NB4 (cell line): ENCODE measurements at places on chromosomes 4 and X.
A peak's percentile ranks its signal among the peaks of the same experiment; 100 is the strongest.

- no peak for DNase-seq
Measured at GRCh38 chr4:184320631-184321030, 103.0 kb upstream of the ENPP6 start.

DNA sequence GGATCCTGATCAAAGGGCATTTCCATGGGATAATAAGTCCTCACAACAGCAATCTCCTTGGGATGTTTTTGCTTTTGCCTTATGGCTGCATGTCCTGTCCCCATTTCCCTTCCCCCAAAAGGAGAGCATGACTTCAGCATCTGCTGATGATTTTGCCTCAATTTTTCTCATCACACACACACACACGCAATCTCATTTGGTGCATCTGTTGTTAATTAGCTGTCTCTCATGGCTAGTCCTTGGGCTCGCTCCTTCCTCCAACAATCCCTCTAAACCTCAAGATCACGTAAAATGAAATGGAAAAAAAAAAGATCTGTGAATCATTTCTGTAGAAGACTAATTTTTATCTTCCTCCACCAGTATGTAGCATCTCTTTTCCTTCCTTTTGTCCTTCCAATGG lies 153.6 kb downstream of the RBMX2 start:
- no peak for DNase-seq

- no peak for DNase-seq
Measured at GRCh38 chr4:95526075-95526474, 22.7 kb downstream of the UNC5C start.

GRCh38 chr4:37928426-37929416 lies 31.5 kb upstream of the PTTG2 start:
- DNase-seq: peak; percentile 47

- no peak for DNase-seq
Measured at GRCh38 chr4:54120518-54120917, 20.6 kb downstream of the GSX2 start.

DNA sequence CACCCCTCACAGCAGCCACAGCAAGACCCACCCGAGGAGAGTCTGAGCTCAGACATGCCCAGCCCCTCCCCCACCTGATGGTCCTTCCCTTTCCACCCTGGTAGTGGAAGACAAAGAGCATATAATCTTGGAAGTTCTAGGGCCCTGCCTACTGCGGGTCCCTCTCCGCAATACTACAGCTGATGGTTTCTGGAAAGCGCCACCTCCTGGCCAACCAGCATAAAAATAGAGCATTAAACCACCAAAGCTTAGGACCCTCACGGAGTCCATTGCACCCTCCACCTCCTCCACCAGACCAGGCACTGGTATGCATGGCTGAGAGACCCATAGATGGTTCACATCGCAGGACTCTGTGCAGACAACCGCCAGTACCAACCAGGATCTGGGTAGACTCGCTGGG lies 78.2 kb downstream of the SH3BGRL start:
- no peak for DNase-seq

- DNase-seq: no peak
Measured at GRCh38 chrX:42087960-42088359, 164.6 kb upstream of the CASK start.

- DNase-seq: no peak
Measured at GRCh38 chr4:87950936-87951511, 24.5 kb upstream of the SPP1 start.

- DNase-seq: no peak
Measured at GRCh38 chr4:103996064-103996463, 276.3 kb upstream of the TACR3 start.

DNA sequence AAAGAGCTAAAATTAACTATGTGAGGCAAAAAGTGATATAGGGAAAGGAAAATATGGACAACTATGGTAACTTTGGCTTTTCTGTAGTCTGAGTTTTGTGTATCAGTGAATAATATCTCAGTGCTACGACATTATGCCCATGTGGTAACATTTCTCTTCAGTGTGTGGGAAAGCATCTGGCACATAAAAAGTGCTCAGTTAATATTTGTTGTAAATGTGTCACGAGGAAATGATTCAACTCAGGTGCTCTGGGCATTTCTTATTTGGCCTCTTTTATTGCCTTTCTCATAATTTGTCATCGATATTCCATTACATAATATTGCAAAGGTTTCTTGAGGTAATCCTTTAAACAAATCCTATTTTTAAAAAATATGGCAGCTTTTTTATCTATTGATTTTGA lies 17.6 kb downstream of the OFD1 start:
- DNase-seq: no peak

GRCh38 chrX:55659931-55660330 lies 36.7 kb downstream of the FOXR2 start:
- no peak for DNase-seq

DNA sequence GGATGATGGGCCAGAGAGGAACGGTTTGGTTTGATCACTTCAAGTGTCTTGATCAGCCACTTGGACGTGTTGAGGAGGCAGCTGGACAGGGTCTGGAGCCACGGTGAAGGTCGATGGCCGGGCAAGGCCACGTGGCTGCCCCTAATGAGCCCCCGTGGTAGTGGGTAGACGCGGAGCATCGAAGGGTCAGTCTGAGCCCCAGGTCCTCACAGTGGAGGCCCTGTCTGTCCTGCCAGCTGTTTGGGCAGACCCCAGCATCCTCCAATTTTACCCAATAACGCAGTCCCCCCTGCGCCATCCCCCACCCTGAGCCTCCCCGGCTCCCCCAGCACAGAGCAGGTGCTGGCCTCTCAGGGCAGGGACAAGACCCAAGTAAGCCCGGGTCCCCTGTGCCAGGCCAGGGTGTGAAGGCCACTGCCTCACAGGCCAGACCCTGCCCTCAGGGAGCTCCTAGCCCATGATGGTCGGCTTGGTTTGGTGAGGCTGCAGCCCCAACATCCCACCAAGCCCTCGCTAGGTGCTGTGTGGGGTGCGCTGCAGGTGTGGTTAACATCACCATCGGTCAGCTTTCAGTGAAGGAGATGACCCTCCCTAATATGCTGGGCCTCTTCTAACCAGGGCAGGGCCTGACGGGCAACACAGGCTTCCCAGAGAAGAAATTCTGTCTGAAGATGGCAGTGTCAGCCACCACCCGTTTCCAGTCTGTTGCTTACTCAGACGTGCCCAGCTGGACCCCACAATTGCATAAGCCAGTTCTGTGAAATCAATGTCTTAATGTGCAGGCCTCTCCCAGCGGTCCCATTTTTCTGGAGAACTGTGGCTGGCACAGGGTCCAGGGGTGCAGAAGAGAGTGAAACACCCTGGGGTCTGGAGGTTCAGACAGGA lies 40.5 kb upstream of the NKX1-1 start:
- peak; percentile 35 for DNase-seq

GRCh38 chrX:1661922-1662221 lies 47.0 kb downstream of the ASMT start:
- no peak for DNase-seq

DNA sequence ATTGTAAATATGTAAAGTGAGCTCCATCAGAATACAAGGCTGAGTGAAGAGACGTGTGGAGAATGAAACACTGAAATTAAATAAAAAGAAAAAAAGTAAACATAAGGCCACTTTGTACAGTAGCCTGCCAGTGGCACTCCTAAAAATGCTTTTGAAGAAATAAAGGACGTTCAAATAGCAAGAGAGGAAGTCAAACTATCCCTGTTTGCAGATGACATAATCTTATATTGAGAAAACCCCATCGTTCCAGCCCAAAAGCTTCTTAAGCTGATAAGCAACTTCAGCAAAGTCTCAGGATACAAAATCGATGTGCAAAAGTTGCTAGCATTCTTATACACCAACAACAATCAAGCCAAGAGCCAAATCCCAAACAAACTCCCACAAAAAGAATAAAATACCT lies 24.2 kb downstream of the RASSF6 start:
- DNase-seq: no peak

GRCh38 chr4:61716426-61716825 lies 516.3 kb downstream of the ADGRL3 start:
- no peak for DNase-seq
